Activated T-cell treated with anti-CD3 and anti-CD28 coated beads for 24 hours (primary cell): ENCODE measurements at places on chromosomes 2 and 18.
A peak's percentile ranks its signal among the peaks of the same experiment; 100 is the strongest.

- DNase-seq = no peak
These were observed 150.2 kb upstream of the GATA6 start for GRCh38 chr18:22019193-22019592.

DNA sequence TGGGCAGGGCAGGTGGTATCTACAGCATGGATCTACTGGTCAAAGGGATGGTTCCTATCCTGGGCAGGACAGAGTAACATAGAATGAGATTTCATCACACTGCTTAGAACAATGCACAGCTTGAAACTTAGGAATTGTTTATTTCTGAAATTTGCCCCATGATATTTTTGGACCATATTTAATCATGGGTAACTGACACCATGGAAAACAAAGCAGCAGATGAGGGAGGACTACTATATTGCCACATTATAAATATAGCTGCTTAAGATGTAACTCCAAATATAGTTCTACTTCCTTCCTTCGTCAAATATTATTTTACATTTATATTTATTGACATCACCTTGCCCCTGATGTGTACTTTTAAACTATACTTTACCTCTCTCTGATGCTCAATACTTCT, 254.7 kb downstream of the PTPRM start:
- no peak for DNase-seq

- DNase-seq = no peak
These were observed 60.9 kb downstream of the LDLRAD4 start for GRCh38 chr18:13279181-13280069.

GRCh38 chr2:207624185-207625013, 795 bp downstream of the METTL21A start:
- peak; percentile 57 for DNase-seq

GRCh38 chr18:37396971-37397720, 168.5 kb downstream of the CELF4 start:
- no peak for DNase-seq

- DNase-seq = no peak
These were observed 226.9 kb downstream of the DCDC2C start for GRCh38 chr2:3930246-3930645.

DNA sequence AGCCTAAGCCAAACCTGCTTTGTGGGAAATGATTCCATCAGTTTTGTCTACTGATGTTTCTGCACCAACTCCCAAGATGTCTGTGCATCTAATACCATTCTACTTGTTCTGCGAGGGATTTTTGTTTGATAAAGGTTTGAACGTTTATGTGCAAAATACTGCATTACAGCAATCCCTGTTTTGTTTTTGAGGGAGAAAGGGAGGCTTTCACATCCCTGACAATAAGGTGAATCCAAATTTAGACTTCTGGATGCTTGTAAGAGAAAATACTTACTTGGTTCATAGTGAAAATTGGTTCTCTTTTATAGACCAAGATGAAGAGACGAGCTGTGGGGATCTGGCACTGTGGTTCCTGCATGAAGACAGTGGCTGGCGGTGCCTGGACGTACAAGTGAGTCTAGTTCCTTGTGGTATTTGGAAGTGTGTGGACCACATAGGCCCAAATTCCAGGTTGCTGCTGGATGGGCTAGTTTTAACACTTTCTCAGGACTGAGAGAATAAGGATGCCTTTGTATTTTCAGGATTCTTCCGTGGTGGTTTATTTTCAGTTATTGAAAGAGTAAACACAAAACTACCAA, 1.1 kb downstream of the RPL37A start:
- no peak for DNase-seq

- no peak for DNase-seq
These were observed 56.6 kb downstream of the CTDP1 start for GRCh38 chr18:79736230-79736629.

DNA sequence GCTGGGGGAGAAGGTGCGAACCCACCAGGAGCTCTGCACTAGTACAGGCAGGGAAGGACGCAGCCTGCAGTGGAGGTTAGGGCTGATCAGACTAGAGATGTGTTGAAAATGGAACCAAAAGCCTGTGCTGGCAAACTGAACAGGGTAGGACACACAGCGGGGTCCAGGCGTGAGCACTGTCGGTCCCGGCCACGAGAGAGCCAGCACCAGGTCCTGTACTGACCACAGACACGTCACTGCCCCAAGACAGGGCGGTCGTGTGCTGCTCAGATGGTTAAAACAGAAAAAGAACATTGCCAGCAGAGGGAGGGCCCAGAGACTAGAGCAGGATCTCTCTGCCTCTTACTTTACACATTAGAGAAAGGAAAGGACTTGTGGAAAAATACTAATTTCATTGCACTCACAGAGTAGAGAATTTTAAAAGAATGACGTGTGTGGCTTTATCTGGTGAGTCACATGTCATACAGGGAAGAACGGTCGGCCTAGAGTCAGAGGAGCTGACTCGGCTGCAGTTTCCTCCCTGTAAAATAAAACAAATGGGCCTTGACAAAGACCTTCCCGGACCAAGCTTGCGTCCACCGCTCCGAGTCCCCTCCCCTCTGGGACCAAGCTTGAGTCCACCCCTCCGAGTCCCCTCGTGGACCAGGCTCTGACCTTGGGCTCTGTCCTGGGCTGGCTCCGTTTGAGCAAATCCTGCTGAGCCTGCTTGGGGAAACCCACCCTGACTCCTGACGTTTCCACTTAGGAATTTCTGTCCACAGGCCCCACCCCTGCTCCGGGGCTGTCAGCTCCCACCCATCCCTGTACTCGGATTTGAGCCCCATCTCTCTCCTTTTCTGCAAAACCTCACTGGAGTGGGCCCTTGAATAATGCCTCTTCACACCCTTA, 16.7 kb upstream of the ADI1 start:
- DNase-seq = no peak

- DNase-seq = no peak
These were observed 467.7 kb upstream of the RGPD4 start for GRCh38 chr2:107359021-107359420.

DNA sequence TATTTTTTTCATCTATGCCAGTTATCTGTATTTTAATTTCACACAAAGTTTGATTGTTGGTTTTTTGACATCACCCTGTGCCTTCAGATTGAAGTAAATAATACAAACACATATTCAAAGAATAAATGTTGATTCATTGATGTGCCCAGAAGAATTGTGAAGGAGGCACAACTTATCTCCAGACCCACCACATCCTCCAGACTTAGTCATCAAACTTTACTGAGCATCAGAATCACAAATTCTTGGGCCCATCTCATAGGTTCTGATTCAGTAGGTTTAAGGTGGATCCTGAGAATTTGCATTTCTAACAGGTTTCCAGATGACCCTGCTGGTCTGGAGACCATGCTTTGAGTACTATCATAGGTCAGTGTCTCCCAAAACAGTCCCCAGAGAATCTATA, 82.8 kb upstream of the PIK3C3 start:
- no peak for DNase-seq

- DNase-seq = peak; percentile 37
These were observed 44.6 kb downstream of the FAM124B start for GRCh38 chr2:224357098-224357901.

DNA sequence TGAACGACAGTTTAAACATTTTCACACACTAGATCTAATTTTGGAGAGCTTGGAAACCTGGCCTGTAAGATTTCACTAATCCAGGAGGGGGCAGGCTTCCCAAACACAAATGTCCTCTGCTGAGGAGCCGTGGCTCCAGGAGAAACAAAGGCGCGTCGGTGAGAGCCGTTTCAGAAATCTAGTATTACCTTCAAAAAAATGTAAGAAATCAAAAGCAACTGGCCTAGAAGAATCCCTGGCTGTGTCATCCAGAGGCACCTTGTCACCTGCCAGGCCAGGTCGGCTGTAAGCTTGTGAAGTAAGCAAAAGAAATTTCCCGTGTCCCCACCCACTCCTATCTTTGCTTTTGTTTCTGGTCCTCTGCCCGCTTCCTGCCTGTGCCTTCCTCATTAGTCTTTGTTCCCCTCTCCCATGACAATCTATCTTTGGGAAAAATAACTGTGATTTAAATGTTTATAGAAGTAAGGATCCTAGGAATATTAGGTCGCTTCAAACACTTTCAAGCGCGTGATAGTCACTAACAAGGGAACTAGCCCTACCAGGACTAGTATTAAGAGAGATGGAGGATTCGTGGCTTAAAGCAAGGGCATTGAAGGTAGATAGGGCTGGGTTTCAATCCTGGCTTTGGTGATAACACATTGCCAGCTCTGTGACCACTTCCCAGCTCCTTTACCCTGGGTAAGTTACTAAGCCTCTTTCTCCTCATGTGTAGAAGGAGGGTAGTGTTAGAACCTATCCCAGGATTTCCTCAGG, 99.5 kb upstream of the STK39 start:
- DNase-seq = peak; percentile 56

GRCh38 chr2:47174733-47175361, 19.7 kb upstream of the STPG4 start:
- no peak for DNase-seq

- DNase-seq = no peak
These were observed 435 bp upstream of the ARHGAP25 start for GRCh38 chr2:68734176-68734575.

DNA sequence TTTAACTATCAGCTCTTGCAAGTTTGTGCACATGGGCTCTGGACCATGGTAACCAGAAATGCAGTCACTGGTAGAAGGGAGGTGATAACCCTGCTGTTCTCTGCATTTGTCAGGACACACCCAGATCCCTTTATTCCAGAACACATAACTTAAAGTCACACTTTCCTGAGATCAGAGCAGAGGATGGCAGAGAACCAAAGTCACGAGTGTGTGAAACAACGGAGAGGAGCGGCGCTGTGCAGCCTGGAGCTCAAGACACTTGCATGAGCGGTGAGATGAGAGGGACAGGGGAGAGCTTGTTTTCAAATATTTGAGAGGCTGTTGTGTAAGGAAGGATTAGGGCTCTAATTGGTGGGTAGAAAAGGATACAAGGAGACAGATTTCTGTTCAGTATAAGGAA, 43.3 kb upstream of the AAK1 start:
- no peak for DNase-seq

- DNase-seq = no peak
These were observed 106.0 kb upstream of the MAP3K20 start for GRCh38 chr2:172969609-172970008.
